ENCODE measurements at places on chromosomes 2 and 18.

DNA sequence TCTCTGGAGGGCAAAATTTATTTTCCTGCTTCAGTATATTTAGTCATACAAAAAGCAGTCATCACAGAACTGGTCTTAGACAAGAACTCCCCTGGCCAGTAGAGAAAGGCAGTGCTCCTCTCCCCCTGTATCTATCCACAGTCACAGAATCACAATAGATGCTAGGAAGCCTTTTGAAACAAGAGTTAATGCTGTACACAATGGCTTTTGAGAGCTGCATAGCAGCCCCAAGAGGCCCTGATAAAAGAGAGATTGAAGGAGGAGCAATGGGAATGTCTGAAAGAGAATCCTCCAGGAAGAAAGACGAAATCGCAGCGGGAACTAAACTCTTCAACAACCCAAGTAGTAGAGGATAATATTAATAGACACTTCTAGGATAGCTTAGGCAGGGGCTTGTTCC lies 330.2 kb downstream of the RBM43 start:
- no peak for DNase-seq

DNA sequence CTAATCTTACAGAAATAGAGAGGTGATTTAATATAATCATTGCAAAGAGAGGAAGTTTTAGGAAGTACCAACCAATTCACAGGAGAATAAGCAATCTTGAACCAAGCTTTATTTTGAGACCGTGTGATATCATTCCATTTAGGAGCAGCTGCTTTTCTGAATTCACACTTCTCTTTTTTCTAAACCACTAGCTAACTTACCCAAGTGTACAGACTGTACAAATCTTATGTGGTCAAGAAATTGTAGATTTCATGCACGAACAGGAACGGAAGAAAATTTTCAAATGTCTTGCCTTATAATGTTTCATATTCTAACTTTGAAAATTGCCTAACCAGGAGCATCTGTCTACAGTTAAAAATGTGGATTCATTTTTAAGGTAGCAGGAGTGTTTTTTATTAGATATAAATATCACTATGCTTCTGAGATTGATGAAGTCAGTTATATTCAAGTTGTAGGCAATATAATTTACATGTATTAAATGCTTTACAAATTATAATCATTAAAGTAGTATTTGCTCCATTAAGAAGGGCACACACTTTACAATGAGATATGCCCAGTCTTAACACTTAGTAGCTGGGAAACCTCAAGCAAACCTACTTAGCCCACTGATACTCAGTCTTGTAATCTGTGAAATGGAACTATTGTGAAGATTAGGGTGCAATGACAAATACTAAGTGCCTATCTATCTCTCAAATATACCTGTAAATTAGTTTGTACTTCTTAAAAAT lies 302.2 kb upstream of the STON1 start:
- no peak for DNase-seq

GRCh38 chr2:196985511-196986183 lies 59.1 kb upstream of the PGAP1 start:
- no peak for DNase-seq

- no peak for DNase-seq
Observed at GRCh38 chr18:1292167-1292566, 387.5 kb downstream of the ADCYAP1 start.

- DNase-seq, result no peak
Observed at GRCh38 chr2:182432051-182432450, 5.2 kb upstream of the PDE1A start.

GRCh38 chr2:169964740-169965139 lies 137.5 kb downstream of the UBR3 start:
- DNase-seq, result no peak

DNA sequence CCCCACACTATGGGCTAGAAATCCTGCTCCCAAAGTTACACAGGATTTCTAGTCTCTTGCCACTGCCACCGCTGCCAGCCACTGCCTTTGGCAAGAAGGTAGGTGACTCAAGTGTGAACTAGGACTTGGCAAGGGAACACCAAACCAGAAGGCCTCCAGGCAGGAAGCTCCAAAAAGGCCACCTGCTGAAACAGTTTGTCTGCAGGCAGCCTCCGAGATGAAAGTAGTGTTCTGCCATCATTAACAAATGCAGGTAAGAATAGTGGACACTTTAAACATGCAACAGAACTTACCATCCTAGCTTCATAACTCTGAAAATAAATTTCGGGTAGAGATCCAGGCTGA lies 3.9 kb downstream of the ANKRD44 start:
- DNase-seq, result no peak

DNA sequence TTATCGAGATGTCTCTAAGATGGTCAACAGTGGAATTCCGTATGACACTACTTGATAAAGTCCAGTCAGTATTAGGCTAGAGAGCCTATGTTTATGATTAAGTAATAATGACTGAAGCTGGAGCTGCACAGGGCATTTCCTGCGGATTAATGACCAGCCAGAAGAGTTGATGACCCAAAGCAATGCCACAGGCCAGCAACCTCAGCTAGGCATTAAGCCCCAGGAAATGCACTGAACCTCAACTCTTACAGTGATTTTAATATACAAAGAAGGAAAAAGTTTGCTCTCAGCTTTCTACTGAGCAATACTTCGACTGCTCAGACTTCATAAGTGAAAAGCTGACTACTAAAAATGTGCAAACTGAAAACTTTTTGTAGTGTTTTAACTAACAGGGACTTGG lies 3.9 kb downstream of the KCTD1 start:
- DNase-seq, result no peak

DNA sequence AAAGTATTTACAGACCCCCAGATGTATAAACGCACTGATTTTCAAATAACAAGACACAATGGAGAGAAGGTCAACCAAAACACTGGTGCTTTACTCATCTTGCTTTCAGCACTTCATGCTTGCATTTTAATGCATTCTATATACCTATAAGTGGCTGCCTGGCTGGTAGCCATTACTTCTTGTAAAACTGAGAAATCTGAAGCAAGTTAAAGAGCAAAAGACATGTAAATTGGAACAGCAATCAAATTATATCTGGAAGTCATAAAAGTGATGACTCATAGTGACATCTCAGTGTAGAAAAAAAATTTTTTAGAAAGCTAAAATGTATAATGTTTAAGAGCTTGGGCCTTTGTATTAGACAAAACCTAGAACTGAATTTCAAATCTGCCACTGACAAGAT lies 106.2 kb downstream of the CCDC141 start:
- no peak for DNase-seq

Data from stimulated activated CD4-positive, alpha-beta T cell treated with anti-CD3 and anti-CD28 coated beads, TNF-alpha, amount 100 ng/mL, for 24 hours (primary cell).